ENCODE measurements at places on chromosomes 16 and 17.

- no peak for DNase-seq
Observed at GRCh38 chr16:77404775-77405174, 30.1 kb downstream of the ADAMTS18 start.

- no peak for DNase-seq
Observed at GRCh38 chr17:27980043-27980442, 62.4 kb upstream of the NLK start.

DNA sequence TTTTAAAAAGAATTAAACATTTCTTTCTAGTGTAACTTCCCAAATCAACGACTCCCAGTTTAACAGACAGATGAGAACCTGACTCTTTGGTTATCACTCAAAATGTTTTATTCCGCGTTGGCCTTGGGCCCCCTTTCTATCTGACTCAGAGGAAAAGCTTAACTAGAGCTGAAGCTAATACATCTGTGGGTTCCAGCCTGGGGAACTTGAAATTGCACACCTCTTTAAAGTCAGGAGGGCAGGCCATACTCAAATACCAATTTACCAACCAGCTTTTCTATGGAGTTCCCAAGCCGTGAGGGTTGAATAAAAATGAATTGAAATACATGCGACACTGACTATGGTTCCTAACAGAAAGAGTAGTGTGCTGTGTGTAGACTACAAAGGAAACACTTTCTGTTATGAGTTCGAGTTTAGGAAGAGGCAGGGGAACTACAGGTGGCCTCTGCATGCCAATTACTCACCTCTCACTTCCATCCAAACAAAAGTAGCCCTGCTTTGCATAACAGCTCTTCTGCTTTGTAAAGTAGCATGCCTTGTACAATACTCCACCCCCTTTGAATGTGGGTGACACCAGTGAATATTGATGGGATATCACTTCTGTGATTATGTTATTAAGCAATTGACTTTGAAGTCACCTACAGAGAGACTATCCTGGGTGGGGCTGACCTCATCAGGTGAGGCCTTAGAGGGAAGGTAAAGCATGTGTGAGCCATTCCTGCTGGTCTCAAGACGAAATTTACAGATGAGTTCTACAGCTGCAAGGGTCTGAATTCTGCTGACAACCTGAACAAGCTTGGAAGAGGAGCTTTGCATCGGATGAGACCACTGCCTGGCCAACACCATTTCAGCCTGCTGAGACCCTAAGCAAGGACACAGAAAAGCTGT lies 92.1 kb downstream of the WDR59 start:
- DNase-seq: no peak

DNA sequence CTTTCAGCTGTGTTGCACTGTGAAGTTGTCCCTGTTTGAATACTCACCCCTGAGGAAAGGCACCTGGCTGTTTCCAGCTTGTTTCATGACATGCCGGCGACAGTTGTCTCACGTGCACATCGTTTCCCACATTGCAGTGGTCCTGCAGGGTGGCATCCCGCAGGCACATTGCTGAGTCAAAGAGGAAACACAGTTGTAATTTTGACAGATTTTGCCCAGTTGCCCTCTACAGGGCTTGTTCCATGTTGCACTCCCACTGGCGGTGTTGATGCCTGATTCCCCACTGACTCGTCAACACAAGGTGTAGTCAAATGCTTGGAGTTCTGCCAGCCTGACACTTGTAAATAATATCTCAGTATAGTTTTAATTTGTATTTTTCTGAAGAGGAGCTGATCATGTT lies 23.8 kb downstream of the EPN2 start:
- DNase-seq: peak; percentile 68

DNA sequence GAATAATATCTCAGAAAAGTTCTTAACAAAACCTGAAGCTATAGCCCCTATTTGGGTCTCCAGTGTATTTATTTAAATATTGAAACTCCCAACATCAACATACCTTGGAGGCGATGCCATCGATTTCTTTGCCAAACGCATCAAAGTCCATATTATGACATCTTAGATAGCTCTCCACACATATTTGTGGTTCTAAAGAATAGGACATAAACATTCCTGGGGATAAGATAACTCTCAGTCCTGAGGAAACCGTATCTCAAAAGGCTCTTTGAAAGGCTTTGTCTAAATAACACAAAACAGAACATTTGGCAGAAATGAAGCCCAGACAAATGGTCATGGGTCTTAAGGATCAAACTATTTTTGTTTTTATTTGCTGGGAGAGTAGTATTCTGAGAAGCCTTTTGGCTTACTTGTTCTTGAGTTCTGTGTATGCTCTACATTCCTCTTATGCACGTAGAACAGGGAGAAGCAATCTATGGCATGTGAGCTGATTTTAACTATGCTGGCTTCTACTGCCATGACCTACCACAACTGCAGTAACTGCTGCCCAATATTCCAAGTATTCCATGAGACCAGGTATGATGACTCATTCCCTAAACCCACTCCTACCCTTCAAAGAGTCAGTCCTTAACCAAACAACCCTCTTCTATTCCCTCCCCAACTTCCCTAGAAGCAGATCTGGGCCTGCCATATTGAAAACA lies 279.0 kb upstream of the ZFHX3 start:
- no peak for DNase-seq

- DNase-seq: no peak
Observed at GRCh38 chr17:82545071-82545462, 25.5 kb downstream of the FOXK2 start.

- no peak for DNase-seq
Observed at GRCh38 chr16:78286065-78286464, 186.6 kb downstream of the WWOX start.

DNA sequence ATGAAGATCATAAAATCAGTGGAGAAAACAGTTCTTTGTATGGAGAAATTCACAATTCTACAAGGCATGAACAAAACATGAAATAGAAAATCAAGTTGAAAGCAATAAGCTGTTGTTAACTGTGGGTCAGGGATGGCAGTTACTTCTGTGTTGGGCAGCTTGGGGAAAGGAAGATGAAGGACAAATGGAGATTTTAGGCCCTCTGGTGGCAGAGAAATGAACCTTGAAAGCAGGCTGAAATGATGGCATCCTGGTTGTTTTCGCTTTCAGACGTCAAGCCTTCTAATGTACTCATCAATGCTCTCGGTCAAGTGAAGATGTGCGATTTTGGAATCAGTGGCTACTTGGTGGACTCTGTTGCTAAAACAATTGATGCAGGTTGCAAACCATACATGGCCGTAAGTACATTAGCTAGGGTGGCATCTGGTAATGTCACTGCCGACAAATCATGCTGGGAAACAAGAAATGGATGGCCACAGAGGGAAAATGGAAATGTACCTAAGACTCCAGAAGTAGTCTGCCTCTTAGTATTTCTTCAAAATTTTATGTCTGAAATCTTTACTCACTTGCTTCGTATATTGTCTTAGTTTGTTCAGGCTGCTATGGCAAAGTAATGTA lies 108.9 kb downstream of the MAP2K6 start:
- DNase-seq: peak; percentile 33

DNA sequence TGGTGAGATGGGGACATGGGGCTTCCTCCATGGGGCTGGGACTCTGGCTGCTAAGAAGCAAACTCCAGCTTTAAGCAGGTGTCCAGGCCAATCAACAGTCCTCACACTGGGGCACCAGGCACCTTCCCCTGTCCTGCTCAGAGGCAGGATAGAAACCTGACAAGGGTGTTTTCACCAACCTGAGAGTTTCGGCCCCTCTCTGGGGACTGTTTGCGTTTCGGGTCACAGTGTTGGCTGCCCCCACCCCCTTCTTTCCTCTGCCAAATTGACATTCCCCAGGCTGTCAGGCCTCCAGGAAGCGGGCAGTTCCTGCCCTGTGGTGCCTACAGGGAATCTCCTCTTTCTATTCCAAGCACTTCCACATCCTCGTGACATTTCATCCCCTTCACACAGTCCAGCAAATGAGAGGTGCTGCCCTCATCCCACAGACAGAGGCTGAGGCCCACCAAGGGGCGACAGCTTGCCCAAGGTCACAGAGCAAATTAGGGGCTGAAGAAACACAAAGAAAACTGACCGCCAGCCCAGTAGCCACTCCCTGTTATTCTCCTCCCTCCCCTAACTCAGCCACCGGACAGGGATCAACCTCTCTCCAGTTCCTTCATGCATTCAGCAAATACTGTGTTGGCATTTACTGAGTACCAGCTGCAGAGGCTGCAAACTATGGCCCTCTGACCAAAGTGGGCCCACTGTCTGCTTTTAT lies 38.0 kb downstream of the MMP15 start:
- no peak for DNase-seq

DNA sequence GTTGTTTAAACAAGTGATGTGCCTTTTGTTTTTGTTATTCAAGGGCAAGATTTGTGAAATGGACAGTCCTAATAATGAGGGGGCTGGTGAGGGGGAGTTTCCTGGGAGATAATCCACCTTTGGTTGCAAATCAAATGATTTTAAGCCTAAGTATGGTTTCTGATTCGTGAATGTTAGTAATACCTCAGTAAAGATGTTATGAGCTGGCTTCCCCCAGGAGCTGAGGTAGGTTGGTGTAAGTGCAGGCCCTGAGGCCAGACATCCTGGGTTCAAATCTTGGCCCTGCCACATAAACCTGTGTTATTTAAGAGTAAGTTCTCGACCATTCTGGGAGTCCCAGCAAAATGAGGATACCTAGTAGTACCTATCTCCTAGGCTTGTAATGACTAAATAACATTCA lies 1.5 kb downstream of the SNX29 start:
- no peak for DNase-seq

DNA sequence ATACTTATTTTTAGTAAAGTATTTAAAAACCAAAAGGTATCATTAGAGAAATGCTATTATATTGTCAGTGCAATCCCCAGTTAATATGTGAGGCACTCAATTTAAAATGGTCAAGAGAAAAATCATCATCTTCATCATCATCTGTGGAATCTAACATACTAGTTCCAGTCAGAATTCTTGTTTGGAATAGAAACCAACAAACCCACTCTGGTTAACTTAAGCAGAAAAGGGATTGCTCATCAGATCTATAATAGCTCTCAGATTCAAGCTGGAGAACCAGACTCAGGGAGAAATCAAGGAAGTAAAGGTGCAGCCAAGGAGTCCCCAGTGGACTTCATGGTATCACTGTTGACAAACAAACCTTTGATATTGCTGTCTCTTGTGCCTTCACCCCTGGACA lies 43.7 kb upstream of the KCNJ16 start:
- DNase-seq: no peak

DNA sequence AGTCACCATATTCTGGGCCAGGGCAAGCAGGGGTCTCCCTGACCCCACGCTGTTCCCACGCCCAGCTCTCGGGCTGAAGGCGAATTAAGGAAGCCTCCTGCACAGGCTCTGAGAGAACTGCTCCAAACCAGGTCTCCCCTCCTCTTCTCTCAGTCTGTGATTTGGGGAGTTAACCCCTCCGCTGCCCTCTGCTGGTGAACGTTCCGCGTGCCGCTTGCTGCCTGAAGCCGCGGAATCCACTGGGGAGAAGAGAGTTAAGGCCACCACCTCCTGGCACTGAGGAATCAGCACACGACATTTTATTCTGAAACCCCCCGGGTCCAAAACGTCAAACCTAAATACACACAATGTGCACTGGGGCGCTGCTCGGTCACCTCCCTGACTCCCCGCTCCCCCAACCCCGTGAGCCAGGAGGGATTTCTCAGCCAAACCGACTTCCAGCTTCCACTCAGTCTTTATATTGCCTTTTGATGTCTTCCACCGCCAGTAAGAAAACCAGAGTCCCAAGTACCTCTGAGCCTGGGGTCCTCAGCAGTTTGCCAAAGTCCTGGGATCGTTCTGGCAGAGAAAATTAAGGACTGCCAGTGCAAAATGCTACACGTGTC lies 54.4 kb upstream of the RCVRN start:
- DNase-seq: peak; percentile 36

- peak; percentile 1 for DNase-seq
Observed at GRCh38 chr17:41972571-41973407, 6.2 kb downstream of the CNP start.

GRCh38 chr17:63504261-63504660 lies 18.9 kb upstream of the KCNH6 start:
- no peak for DNase-seq

DNA sequence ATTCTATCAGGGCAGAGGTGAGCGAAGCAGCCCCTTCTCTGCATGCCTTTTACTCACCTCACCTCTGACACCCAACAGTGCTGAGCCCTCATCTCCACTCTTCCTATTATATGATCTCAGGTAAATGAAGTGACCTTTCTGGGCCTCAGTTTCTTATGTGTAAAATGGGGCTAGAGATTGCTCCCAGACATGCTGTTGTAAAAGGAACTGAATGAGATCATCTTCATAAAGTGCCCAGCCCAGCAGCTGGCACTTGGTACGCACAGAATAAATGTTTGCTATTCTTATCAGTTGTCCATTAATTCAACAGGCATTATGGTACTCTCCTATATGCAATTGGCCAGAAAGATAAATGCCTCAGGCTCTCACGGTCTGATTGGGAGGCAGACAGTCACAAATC lies 4.5 kb upstream of the GALK1 start:
- no peak for DNase-seq

DNA sequence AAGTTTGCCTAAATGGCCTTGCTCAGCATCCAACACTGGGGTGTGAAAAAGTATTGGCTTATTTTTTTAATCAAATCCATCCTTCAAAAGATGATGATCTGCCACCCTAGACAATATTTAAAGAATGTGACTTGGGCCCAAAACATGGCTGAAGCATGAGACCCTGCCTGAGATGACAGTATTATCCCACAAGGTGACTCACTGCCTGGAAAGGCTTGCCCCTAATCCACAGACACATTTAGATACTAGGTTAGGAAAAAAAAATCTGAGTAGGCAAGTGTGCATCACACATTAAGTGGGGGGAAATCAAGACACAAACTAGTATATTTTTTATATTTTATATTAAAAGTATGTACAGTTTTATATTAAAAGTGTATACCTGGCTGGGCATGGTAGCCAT lies 38.4 kb downstream of the TOM1L2 start:
- DNase-seq: no peak

DNA sequence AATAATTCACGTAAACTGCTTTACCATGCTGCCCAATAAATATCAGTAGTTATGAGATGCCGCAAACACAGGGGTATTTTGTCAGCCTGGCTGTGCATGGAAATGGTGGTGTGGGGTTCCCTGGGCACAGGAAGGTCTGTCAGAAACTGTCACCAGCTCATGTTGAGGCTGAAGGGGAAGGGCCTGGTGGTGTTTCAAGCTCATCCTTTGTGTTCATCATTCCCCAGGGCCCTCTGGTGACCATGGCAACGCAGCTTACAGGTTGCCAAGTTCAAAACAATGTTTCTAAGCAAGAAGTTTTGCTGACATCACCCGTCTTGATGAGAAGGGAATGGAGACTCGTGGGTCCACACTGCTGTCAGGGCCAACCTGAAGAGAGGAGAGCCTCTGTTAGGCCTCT lies 348.9 kb upstream of the C16orf82 start:
- peak; percentile 24 for DNase-seq

- DNase-seq: peak; percentile 18
Observed at GRCh38 chr17:75394332-75394918, 11.1 kb downstream of the GRB2 start.
